ENCODE measurements at places on chromosomes 5 and 9. TPM values are rescaled to one million over a fixed set of nuclear protein-coding genes. Genes with fewer than 3 reads are reported as not detected.

TAF11L5 gene
- total RNA-seq, result not detected

PDGFRB gene
- 341 TPM for total RNA-seq

DNA sequence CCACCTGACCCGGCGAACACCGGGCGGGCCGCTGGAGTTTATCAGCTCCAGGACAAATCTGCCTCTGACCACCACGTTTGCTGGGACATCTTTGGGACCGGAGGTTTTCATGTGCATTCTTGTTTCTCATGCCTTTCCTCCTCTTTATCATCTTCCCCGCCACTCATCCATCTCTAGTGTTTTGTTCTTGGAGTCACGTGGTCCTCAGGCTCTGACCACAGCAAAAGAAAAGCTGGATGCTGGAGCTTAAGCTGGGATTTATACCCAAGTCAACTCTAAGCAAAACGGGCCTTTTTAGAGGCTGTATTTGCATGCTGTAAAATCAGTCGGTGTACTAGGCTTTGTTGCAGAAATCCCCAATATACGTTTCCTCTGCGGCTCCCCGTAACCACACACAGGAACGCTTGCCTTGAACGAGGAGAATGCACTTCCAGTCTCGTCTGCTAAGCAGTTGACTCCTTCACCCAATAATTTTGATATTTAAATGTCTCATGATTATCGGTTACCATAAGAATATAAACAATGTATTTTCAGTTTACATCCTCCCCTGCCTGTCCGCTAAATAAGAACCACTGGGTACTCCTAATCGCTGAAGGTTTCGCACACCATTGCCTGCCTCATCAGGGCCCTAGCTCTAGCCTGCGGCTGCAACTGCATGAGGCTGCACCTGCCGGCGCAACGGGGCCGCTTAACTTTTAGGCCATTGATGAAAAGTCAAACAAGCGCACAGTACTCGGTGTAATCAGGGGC, 560 bp upstream of the NDUFS6 start:
- peak; percentile 71 for DNase-seq

- no peak for DNase-seq
These were observed 591.5 kb downstream of the PRR16 start for GRCh38 chr5:121055586-121055985.

GRCh38 chr5:63655043-63655442, 307.2 kb downstream of the HTR1A start:
- DNase-seq, result no peak

- no peak for DNase-seq
These were observed 1858.4 kb downstream of the EFNA5 start for GRCh38 chr5:105812304-105812703.

DNA sequence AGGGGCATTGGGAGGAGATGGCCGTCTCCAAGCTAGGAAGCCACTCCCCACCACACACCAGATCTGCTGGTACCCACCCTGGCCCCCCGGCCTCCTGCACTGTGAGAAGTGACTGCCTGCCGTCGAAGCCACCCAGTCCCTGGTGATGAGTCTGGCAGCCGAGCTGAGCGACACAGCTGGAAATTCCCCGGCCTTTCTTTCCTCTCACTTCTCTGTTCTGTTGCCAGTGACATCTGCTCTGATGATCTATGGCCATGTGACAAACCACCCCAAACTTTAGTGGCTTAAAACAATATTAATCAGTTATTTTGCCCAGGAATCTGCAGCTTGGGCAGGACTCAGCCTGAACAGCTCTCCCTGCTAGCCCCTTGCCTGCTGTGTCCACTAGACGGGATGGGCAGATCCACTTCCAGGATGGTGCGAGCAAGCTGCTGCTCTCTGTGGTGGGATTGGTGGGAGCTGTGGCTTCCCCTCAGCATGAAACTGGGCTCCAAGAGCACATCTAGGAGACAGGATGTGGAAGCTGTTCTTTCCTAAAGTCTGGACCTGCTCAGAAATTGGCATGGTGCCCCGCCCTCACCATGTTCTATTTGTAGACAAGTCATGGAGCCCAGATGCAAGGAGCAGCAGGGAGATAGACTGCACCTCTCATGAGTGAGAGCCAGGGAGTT, 211.2 kb downstream of the GADD45G start:
- DNase-seq, result peak; percentile 60

Measured in ascending aorta (tissue), 2 donors.